ENCODE measurements at places on chromosomes 6 and 20.

DNA sequence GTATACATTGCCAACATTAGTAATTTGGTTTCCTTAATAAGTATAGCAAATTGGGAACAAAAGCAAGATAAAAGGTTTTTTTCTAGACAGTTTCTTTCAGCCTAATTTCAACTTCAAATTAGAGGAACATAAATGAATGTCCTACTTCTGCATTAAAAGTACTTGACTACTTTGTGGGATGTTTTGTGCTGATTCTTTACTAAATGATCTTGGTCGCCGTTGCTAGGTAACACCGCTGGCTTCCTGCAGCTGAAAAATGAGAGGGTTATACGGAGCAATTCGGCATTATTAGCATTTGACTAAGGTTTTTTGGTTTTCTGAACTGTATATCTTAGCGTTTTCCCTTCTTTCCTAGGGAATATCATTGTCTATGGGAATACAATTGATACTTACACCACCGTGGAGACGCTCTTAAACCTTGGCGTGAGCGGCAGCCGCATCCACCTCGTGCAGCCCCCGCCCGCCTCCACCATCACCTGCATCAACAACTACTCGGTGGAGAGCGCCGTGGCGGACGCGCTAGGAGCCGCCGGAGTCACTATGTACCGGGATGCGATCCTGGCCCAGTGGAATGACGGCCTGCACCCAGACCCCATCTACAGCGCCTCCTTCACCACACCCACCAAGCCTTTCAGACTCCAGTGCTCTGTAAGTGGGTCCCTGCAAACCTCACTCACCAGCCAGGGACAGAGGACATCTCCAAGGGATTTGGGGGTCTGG, 90.9 kb upstream of the INSM1 start:
- no peak for DNase-seq

DNA sequence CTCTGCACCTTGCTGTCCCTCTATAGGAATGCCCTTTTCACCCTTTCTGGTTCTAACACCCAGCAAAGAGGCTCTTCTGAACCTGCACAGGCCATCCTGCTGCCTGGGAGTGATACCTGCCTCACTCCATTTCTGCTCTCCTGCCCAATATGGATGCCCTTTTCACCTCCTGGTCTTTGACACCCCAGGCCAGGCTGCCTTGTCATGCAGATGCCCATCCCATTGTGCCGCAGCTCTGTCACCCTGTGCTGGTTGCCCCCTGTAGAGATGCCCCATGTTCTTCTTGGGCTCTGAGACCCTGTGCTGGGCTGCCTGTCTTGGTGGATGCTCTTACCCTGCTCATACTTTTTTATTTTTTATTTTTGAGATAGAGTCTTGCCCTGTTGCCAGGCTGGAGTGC, 95.3 kb downstream of the CDKAL1 start:
- DNase-seq: no peak

- no peak for DNase-seq
These were observed 166.4 kb upstream of the RNF217 start for GRCh38 chr6:124795643-124796463.

GRCh38 chr20:47749339-47749738, 35.9 kb downstream of the SULF2 start:
- no peak for DNase-seq

GRCh38 chr6:106360410-106360988, at the start of gene CRYBG1:
Gene CRYBG1, plus strand, starts transcription at chr6:106360717. Its CDS starts 192 bp downstream, at chr6:106360909.
- peak; percentile 41 for DNase-seq

- no peak for DNase-seq
These were observed 201.1 kb downstream of the WDR27 start for GRCh38 chr6:169500688-169501087.

GRCh38 chr6:165854061-165854862, 191.2 kb upstream of the PDE10A start:
- no peak for DNase-seq

GRCh38 chr6:109687271-109687761, 3.7 kb downstream of the AK9 start:
- DNase-seq: no peak

DNA sequence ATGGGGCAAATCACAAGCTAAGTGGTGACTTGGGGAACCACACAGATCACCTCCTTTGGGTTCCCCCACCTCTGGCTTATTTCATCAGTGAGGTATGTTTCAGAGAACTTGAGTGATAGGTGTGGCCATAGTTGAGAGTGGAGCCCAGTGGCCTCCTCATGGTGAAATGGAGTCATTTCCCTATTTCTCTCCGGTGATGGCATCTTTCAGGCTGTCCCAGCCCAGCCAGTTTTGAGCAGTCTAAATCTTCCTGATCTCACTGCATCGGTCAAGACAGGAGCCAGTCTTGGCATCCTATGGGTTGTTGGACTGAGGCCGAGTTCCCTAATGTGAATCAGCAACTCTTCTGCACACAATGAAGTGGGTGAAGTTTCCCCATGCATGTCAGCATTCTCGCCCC, 132.4 kb downstream of the EYA2 start:
- no peak for DNase-seq

GRCh38 chr6:41445261-41445660, 100.9 kb upstream of the FOXP4 start:
- no peak for DNase-seq

DNA sequence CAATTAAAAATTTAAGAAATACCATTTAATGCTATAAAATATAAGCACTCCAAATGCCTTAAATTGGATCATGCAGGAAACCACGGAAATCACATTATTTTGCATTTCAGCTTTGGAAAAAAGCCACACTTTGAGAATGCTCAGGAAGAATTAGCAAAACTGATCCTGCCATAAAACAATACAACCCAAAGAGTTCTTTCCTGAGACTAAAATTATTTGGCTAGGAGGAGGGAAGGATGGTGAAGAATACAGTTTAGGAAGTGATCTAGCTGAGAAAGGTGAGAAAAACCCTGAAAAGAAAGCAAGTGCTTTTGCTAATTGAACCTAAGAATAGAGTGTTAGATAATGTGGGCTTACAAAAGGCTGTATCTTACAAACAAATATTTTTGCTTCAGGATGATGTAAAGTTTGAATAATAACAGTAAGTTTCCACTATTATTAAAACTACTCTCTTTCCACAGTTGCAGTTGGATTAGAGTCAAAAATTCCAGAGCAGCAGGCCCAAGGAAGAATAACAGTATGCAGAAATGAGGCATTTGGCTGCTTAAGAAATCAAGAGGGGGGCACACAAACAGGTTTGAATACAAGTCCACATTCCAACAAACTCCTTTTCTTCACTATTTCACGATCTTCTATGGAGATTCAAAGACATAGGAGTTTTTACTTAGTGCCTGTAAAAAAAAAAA, 565.4 kb downstream of the RFPL4B start:
- DNase-seq: no peak

- DNase-seq: peak; percentile 38
These were observed 184.4 kb downstream of the GJA10 start for GRCh38 chr6:90078513-90079289.

DNA sequence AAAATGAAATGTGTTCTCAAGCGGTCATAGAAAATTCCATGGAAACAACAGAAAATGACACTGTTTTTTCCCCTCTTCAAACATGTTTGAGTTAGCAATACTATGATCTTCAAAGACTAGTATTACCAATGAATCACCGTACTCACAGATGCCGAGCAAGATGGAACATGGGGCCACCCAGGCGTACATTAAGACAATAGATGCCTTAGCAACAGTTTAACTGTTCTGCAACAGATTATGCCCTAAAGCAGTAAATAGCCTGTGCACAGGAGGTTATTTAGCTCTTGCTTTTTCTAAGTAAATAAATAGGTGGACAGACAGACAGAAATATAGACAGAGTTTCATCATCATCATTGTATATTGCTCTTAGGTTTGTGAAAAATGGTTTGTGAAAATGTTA, 284.0 kb upstream of the DEFB112 start:
- DNase-seq: no peak

GRCh38 chr6:108904741-108905140, 56.5 kb downstream of the ARMC2 start:
- DNase-seq: no peak

DNA sequence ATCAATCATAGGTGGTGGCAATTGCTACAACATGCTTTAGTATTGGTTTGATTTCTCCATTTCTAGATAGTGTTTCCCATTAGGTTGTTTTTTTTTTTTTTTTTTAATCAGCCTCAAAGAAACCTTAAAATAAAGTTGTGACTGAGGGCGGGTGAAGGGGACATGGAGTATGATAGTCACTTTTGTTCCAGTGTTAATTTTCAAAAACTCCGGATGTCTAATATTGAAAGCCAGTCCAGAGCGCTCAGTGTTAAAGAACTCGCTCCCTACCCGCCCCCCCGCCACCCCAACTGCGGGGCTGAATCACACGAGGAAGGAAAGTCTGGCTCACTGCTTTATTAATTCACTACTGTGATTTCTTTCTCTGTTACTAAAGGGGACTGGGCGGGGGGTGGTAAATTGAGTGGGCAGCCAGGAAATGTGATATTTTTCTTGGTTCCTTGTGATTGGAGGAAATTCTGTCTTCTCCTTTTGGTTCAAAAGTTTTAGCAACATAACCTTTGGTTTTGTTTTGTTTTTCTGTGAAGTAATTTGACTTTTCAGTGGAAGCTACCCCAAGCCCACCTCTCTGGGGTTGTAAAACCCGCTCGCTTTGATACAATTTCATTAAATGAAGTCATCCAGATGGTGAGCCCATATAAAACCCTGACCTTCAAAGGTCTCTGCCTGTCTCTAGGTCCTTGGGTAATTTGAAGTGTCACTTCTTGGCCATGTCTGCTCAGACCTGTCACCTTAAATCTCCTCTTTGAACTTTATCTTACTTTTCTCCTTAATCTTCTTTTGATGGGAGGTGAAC, 38.0 kb downstream of the TNFAIP3 start:
- DNase-seq: no peak
